ENCODE measurements at places on chromosomes 7 and 10. TPM values are rescaled to one million over a fixed set of nuclear protein-coding genes. Genes with fewer than 3 reads are reported as not detected.

HHEX gene
- total RNA-seq, result 2.1 TPM

TNS3 gene
- 14.3 TPM for total RNA-seq

EVX1 gene
- total RNA-seq, result not detected

ABCB1 gene
- total RNA-seq, result 2.0 TPM

GPR15LG gene
- total RNA-seq, result 10.3 TPM

C10orf105 gene
- total RNA-seq, result 0.17 TPM

IRF5 gene
- 8.9 TPM for total RNA-seq

PPP1R3C gene
- 4.8 TPM for total RNA-seq

PAX2 gene
- not detected for total RNA-seq

HOXA4 gene
- total RNA-seq, result 2.0 TPM

SAMD8 gene
- 20.3 TPM for total RNA-seq

FAM237B gene
- total RNA-seq, result not detected

MKX gene
- 0.53 TPM for total RNA-seq

EBF3 gene
- total RNA-seq, result 3.1 TPM

NAMPT gene
- total RNA-seq, result 239 TPM
